Cerebellum (tissue), 4 donors: ENCODE measurements at places on chromosomes 1 and 21.

DNA sequence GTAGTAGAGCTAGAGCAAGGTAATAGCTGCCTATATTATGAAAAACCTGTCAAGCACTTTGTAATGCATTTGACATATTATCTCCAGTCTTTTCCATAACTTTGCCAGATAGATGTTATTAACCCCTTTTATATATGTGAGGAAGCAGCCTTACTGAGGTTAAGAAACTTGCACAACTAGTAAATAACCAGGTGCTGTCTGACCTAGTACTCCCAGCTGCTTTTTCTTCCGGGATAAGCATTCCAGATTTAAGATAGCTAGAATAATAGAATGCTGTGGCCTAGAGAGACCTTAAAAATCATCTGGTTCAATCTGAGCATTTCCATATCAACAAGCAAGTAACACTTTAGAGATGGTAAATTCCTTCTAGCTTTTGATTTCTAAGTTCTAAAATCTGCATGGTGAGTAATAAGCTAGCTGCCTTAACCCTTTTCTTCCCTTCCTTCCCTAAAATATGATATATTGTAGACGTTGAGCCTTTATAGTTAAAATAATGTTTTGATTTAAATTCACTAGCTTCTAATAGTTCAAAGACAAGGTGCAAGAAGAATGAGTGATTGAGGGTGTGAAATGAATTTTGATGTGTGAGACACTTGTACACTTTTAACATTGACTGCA lies 1.8 kb downstream of the SH3GLB1 start:
- DNase-seq: no peak

- DNase-seq: no peak
These were observed 43.5 kb downstream of the PRKAA2 start for GRCh38 chr1:56688522-56689026.

DNA sequence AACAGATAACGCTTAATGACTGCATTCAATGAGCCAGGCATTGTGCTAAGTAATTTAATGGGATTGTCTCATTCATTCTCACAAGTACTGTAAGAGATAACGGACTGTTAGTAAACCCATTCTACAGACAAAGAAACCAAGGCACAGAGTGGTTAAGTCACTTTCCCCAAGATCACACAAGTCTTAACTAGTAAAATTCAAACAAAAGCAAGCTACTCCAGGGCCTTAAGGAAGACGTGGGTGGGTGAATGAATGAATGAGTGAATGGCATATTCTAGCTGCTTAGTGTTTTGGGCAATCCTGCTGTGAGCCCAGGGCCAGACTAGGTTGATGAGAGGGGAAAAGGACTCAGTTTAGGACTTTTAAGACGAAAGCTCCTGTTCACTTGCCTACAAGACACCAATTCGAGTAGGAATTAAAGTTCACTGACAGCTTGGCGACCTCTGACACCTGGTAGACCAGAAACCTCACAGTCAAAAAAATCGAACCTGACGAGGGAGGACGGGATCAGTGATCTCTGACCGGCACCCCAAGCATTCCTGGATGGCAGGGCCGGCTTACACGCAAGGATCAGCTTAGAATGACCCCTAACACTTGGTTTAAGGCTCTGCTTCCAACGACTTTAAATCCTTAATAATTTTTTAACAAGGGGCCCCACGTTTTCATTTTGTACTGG lies 557 bp downstream of the EMC1 start:
- no peak for DNase-seq

GRCh38 chr1:38030596-38031512 lies 15.7 kb downstream of the POU3F1 start:
- no peak for DNase-seq

DNA sequence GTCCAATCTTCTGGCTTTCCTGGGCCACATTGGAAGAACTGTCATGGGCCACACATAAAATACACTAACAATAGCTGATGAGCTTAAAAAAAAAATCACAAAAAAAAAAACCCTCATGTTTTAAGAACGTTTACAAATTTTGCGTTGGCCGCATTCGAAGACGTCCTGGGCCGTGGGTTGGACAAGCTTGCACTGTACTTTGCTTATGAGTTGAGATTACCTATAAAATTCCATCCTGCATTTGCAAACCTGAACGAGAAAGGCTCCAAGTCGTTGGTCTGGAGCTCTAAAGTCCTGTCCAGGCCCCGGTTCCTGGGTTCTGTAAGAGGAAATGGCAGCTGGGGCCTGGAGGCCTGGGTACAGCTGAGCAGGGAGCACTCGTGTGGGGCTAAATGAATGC lies 51.4 kb downstream of the KIAA1614 start:
- no peak for DNase-seq

GRCh38 chr1:36721261-36721660 lies 238.5 kb upstream of the CSF3R start:
- DNase-seq: no peak

GRCh38 chr1:218942431-218942830 lies 231.2 kb upstream of the LYPLAL1 start:
- DNase-seq: no peak

DNA sequence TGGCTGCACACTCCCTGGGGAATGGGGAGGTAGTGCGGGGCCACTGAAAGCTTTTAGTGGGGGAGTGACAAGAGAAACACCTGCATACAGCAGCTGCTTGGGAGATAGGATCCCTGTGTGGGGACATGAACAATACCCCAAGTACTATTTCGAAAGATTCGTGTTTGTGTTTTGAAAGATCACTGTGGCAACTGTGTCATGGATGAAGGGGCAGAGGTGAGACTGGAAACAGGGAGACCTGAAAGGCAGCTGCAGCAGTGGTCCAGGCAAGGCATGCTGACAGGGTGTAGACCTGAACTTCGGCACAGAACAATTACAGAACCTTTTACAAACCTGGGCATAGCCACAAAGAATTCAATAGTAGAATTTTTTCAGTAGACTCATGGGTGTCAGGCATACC lies 32.9 kb downstream of the TENT5C start:
- no peak for DNase-seq

GRCh38 chr1:117061986-117062415 lies 1.9 kb downstream of the TTF2 start:
- no peak for DNase-seq

DNA sequence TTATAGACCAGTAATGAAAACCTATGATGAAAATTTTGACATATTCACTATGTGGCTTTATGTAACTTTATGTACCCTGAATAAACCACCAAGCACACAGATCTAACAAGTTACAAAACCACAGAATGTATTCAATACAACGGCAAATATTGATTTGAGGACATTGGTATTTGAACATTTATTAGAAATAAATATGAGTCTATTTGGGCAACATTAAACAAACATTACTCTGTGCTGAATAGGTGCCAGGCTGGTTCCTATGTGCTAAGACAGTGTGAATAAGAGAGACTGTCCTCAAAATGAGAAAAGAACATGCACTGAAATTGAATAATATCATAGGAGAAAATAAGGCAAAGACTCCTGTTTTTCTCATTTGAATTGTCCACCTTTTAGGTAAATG lies 1341.2 kb downstream of the PLA2G4A start:
- DNase-seq: no peak

DNA sequence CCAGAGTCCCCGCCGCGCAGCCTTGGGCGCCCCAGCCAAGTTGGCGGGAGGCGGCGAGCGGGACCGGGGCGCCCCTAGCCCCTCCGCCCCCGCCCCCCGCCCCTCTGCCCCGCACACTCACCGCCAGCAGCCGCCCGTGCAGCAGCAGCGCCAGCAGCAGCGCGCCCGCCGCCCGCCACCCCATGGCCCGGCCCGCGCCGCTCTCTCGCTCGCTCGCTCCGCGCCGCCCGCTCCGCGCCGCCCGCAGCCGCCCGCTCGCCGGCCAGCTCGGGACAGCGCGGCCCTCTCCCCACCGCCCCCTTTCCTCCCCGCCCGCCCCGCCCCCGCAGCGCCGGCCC lies at the start of gene HSPG2:
TSS of gene HSPG2 (minus strand) at position 277 of the 338 bp plus-strand sequence. CDS start at position 184, 93 bp downstream.
- DNase-seq: no peak

- no peak for DNase-seq
These were observed 125.2 kb upstream of the ZBTB40 start for GRCh38 chr1:22326372-22326915.

DNA sequence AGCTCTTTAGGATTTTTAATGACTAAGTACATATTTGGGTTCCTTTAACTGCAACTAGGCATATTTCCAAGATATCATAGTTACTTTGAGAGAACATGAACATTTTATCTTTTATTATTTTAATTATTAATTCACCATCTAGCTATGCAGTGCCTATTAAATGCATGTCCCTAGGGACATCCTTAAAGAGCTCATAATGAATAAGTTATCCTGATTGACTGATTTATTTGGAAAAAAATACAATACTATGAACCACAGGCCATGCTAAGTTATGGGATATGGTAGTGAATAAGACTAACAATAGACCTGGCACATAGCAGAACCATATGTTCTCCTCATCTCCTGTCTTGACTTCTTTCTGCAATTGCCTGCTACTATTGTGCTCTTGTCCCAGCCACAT lies 16.4 kb upstream of the C1orf105 start:
- DNase-seq: peak; percentile 13

- no peak for DNase-seq
These were observed 30.3 kb downstream of the ZSCAN20 start for GRCh38 chr1:33502726-33503125.

DNA sequence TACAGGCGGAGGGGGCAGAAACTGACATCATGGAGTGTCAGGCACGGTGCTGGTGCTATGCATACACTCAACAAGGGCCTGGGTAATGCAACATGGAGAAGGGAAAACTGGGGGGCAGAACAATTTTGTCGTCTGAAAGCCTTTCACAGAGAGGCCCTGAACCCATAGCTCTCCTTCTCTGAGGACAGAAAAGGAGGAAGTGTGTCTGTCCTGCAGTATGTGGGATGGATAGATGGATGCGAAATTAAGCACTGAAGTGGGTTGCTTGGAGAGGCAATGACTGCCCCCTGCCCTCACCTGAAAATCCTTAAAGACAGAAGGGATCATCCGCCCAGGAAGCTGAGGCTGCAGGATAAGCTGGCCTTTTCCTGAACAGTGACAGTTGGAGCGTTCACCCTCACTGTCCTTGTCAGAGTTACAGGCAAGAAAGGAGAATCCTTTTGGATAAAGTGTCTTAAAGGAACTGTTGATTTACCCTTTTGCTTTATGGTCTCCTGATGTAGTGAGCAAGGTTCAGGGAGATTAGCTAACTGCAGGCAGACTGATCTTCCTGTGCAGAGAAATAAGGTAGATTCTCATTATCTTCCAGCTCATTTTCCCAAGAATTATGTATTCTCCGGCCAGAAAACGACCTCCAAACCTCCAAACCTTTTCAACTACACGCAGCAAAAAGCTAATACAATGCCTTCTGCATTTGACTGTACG lies 1.6 kb upstream of the FAM20B start:
- no peak for DNase-seq

DNA sequence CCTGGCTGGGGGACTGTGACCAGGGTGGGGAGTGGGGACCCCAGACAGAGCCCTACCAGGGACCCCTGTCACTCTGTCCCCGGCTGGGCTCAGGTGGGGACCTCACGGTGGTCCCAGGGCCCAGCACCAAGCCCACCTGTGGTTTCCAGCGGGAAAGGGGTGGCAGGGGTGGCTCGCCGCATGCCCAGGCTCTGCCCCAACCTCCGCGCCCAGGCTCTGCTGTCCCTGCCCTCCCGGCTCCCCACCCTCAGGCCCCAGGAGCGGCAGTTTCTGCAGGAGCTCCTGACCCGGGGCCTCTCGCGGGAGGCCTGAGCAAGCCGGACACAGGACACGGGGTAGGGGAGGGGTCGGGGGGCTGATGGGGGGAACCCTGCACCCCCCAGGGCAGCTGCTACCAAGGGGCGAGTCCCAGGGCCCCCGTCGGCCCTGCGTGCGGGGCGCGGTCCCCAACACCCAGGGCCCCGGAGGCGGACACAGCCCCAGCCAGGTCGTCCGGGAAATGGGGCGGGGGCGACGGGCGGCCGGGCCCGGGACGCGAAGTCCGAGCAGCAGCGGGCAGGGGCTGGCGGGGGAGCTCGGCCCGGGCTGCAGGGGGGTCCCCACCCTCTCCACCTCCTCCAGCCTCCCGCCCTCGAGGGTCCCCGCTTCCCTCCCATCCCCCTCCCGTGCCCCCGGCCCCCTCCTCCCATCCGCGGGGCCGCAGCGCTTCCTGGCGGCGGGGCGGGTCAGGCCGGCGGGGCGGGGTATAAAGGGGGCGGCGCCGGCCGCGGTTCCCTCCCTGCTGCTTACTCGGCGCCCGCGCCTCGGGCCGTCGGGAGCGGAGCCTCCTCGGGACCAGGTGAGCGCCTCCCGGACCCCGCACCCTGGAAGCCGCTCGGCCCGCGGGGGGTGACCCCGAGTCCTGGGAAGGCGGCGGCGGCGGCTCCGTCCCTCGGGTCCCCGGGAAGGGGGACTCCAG lies at the start of gene COL6A2:
TSS of gene COL6A2 (plus strand) at position 777 of the 958 bp plus-strand sequence.
- DNase-seq: no peak

DNA sequence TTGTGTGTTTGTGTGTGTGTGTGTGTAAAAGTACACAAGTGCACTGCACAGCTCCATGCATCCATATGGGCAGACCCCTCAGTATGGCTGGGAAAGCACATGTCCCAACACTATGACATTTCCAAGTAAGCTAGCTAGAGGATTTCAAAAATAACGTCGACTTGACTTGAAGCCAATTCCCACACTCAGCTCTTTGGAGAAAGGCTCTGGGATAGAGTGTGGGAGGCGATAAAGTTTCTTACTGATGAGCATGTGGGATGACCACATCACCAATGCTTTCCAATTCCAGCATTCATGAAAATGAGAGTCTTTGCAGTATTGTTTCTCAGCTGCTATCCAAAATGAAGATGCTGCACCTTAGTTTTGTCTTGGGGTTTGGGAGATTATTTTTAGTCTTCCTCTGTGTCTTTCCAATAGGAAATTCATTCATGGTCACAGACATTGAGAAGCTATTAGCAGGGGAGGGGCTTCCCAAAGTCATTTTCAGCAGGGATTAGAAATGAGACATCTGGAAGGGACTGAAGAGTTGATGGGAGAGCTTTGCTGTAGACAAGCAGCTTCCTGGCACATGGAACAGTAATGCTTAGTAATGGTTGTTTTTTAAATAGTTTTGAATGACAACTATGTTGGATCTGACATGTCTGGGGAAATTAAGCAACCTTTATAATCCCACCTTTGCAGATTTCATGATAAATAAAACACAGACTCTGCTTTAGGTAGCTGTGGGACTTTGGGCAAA lies 143.5 kb downstream of the ASTN1 start:
- no peak for DNase-seq

- no peak for DNase-seq
These were observed 610 bp downstream of the RBM8A start for GRCh38 chr1:145926686-145927062.

DNA sequence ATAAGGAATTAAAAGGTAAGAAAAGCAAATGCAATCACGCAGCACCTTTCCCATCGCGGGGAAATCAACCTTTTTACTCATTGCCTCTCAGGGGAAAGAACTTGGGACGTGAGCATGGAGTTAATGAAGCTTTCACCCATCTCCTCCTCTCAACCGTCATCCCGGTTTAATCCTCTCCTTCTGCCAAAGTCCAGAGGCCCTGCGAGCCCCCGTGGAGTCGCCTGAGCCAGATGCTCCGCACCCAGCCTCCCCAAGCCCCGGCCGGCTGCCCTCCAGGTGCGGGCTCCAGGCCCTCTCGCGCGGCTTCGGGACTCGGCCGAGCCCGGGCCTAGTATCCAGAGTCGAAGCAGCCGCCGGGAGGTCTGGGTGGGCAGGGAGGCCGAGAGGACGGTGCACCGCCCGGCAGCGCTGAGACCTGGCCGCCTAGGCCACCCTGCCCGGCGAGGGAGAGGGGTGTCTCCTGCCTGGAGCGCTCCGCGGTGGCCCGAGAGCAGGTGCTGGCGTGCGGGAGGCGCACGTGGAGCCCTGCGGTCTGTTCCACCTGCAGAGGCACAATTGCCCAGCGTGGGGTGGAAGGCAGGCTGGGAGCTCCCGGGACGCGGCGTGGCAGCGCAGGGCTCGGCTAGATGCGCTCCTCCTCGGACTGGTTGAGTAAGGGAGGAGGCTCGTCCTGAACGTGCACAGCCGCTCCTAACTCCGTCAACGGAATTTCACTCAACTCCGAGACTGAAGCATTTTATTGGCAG lies 218.5 kb downstream of the SDCCAG8 start:
- no peak for DNase-seq
